ENCODE measurements at places on chromosomes 4 and X.

- no peak for DNase-seq
Observed at GRCh38 chr4:128917781-128918180, 108.3 kb downstream of the JADE1 start.

- DNase-seq: no peak
Observed at GRCh38 chr4:28062562-28062961, 1201.9 kb downstream of the STIM2 start.

DNA sequence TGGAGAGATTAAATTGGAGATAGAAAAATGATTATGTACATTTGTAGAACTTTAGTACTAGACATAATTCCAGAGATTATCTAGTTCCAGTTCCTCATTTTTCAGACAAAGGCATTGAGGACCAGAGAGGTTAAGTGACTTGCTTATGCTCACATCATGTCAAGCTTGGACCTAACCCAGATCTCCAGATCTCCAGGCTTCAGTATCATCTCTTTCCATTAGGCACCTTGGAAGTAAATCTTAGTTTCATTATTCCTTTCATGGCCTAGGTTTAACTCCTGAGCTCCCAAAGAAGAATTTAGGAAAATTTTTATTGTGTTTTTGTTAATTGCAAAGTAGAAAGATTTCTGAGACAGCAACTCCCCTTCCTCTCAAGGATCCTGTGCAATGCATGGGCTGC lies 148.8 kb downstream of the GATB start:
- no peak for DNase-seq

GRCh38 chr4:86054286-86055032 lies 305.4 kb downstream of the MAPK10 start:
- DNase-seq: no peak

DNA sequence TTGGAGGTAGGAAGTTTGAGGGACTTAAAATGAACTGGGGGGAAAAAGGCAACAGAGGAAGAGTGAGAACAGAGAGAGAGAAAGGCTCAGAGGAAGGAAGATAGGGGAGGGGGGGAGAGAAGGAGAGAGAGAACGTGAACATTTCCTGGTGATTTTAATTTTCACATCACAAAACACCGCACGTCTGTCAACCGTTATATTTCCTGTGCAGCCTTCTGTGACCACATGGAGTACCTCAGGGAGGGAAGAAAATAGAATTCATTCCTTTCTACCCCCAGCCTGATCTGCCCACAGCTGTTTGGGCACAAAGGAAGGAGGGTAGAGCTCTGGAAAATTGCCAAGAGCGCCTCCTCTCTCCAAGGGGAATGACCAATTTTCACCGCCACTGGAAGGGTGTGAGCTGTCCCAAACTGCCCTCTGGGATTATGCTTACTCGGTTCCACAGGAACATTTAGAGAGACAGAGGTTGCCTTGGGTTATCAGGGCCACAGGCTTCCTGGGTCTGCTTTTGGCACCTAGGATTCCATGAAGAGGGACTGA lies 135.7 kb upstream of the MAMLD1 start:
- no peak for DNase-seq

GRCh38 chrX:87571964-87572363 lies 54.4 kb downstream of the KLHL4 start:
- DNase-seq: no peak

DNA sequence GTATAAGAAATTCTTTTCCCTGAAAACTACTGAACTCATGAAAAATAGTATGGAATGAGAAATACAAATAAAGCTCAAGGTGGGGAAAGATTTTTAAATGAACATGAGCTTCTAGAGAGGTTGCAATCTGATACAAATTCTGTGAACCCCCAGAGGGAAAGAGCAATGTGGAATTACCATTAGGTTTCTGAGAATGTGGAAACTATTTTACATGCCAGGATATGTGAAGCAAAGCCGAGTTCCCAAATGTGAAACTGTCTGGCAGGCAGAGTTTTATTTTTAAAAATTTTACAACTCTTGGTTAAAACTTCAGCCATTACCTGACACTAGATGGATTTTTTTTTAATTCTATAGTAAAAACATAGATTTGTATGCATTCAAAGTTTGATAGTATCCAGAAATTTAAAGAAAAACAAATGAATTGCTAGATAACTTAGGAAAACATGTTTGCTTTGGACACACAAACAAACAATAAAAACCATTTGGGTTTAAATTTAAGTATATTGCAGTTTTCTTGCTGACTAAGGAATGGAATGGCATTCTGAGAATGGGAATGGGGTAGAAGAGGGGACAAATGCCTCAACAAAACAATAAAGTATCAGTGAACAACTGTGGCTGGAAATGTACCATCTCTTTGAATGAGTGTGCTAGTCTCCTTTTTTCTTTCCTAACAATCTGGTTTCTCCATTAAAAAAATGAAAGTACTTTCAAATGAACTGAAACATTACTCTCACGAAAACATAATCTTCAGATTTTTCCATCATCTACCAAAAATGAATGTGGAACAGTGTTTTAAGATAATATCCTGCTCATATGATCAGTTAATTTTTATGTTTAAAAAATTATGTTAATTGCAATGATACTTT lies 99.6 kb downstream of the PCDH18 start:
- DNase-seq: no peak

- no peak for DNase-seq
Observed at GRCh38 chrX:108439426-108439942, at the start of gene COL4A5. Gene COL4A5 (plus strand): TSS chrX:108439838. CDS start chrX:108440126, 288 bp downstream.

- no peak for DNase-seq
Observed at GRCh38 chr4:150694438-150694837, 112.5 kb downstream of the MAB21L2 start.

DNA sequence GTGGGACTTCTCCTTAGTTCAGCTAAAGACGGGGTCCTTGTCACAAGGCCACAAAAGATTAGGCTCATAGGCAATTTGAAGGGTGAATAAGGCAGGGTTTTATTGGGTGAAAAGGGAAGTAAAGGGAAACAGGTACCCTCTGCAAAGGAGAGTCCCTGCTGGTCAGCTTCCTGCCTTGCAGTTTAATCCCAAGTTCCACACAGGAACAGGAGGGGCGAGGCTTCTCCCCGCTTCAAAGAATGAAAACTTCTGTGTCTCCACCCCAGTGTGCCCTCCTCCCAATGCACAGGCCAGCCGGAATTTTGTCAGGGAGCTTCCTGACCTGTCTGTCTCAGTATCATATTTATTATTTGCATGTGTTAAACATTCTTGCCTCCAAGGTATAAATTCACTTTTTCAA lies 37.1 kb downstream of the ITM2A start:
- DNase-seq: no peak

DNA sequence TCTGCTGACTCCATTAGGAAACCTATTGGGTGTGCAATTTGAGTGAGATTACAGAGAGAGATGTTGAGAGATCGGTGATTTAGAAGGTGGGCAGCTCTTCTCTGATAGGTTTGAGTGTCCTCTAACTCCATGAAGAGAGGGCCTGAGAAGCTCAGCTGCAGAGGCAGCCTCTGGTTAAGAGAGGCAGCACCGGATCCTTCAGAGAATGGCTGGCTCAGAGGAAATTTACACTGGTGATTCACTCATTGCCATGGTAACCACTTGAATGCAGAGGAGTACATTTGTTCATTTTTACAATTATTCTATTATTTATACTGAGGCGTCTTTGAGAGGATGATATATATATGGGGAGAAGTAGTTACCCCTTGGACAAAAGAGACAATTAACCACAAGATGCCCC lies 171.7 kb downstream of the PDGFRA start:
- no peak for DNase-seq

- no peak for DNase-seq
Observed at GRCh38 chr4:34486461-34487363, 1757.6 kb downstream of the ARAP2 start.

DNA sequence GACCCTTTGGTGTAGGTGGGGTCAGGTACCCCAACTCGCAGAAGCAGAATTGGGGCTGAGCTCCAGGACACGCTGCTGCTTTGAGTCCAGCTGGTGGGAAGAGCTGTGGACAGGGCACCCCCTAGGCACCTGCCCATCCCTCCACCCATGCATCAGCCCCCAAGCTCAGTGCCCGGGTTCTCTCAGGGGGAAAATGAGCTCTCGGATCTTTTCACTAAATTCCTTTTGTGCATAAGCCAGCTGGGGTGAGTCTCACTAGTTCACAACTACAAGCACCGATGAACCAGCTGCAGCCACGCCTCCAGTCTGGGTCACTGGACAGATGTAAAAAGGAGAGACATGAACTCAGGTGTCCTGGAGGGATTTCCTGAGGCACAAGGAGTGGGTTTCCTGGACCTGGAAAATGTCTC lies 286.8 kb downstream of the CRLF2 start:
- DNase-seq: no peak

- DNase-seq: no peak
Observed at GRCh38 chrX:18579495-18579894, 92.4 kb downstream of the RS1 start.

Measured in T-helper 17 cell (primary cell).